ENCODE measurements at places on chromosomes 6 and 20.

DNA sequence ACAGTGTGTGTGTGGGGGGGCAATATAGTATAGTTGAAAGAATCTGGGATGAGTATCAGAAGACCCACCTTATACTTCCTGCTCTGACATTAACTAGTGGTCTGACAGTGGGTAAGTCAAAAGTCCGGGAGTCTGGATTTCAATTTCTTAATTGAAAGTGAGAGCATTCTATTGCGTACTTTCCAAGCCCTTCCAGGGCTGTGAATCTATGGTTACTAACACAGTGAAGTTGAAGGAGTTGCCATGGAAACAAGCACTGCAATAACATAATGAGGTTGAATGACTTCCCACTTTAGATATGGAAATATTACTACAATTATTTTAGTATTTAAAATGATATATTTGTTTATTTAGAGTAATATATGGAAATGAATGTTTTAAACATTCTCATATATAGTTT lies 80.2 kb downstream of the MLIP start:
- no peak for DNase-seq

DNA sequence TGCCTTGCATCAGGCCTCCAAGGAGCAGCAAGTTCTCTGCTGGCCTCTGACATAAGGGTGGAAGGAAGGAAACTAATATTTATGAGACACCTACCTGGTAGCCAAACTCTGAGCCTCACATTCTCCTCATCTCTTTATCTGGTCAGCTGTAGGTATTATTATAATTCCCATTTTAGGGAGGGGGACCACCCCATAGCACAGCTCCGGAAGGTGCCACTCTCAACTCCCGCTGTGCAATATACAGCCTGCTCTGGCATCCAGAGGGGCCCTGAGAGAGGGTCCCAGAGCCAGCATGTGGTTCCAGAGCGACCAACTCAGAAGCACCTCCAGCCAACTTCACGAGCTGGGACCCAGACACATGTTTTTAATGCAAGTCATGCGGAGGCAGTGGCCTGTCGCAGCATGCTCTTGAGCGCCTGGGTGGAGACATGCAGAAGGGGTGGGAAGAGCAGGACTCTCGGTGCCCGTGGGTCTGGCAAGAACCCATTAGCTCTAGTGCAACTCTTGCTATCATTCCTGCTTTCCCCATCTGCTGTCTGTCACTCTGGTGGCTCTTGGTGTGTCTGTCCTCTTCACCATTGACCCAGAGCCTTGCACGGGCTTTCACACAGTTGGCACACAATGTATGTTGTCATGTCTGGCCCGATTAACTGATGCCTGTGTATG lies 15.0 kb upstream of the MYMX start:
- no peak for DNase-seq

DNA sequence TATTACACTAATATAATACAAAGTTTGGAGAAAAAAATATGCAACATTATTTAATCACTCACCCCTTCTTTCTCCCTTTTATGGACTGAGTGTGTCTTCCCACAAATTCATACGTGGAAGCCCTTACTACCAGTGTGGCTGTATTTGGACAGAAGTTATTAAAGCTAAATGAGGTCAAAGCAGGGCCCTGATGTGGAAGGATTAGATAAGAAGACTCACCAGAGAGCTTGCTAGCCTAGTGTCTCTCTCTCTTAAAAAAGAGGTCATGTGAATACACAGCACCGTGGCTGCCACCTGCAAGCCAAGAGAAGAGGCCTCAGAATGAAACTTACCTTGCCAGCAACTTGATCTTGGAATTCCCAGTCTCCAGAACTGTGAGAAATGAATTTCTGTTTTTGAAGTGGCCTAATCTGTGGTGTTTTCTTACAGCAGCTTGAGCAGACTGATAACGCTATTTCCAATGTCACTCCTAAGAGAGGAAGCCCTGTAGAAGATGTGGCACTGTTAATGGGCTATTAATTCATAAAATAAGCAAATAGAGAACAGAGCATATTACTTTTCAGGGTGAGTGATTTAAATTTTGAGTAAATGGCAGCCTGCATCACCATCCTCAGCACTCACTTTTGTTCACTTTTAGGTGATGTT lies 233.4 kb downstream of the TBC1D7 start:
- no peak for DNase-seq

DNA sequence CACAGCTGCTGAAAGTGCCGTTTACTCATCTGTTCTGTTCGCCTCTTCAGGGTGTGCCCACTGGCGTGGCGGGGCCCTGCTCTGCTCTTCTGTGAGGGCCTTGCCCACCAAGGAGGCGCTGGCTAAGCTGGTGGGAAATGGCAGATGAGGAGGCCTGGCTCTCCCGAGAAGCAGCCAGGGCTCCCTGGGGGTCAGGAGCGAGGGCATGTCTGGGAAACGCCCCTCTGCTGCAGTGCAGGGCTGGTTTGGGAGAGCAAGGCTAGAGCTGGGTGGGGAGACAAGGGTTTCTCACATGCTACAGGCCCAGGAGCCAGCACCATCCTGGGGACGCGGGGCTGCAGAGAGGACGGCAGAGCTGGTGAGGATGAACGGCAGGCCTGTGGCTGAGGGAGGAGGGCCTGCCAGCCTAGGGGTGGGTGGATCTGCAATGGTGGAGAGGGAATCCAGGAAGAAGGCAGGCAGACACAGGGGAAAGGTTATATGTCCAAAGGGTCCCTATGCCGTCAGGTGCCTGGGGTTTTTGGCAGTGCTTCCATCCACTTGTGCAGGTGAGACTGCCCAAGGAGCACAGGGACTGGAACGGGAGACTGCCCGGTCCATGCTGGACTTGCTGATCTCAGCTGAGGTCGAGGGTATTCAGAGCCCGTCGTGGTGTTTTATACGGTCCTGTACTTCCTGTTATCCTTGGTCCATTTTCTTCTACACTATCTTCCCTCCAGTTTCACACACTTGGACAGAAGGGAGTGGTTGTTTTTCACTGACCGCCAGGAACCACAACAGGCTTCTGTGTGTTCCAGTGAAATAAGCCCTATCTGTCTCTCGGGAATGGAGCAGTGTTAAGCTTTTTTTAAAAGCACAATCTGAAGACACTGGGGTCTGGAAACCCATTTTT lies 119.2 kb downstream of the SYCP2 start:
- DNase-seq, result no peak

DNA sequence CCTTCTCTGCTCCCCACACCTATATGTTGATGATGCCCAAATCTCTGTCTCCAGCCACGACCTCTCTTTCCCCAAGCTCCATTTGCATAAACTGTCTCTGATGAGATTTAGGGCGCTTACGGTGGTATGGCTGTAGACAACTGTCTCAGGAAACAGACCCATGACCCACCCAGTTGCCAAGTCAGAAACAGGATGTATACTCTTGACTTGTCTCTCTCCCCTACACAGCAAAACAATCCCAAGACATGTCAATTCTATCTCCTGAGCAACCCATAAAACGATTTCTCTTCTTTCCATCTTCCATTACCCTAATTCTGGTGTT lies 13.9 kb downstream of the GNL1 start:
- no peak for DNase-seq

- no peak for DNase-seq
Measured at GRCh38 chr6:103081876-103082630, 1688.5 kb downstream of the GRIK2 start.

- DNase-seq, result peak; percentile 78
Measured at GRCh38 chr6:137112067-137112355, 61.4 kb downstream of the IL22RA2 start.

GRCh38 chr6:12528136-12528535 lies 188.4 kb upstream of the PHACTR1 start:
- DNase-seq, result no peak

- DNase-seq, result no peak
Measured at GRCh38 chr6:34391786-34392496, 528 bp downstream of the NUDT3 start.

DNA sequence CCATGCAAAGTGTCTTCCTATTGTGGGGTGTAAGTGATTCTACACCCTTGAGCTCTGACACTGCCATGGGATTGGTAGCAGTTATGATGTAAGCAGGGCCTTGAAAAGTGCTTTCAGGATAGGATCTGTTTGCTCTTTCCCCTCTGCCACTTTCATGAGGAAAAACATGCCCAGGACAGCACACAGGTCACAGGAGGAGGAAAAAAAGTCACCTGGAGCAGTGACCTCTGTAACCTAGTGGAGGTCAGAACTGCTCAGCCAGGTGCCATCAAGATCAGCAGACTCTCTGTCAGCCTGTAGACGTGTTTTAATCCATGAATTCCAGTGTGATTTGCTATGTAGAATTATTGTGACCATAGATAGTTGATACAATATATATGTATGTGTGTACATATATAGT lies 92.7 kb upstream of the BMP2 start:
- DNase-seq, result no peak

DNA sequence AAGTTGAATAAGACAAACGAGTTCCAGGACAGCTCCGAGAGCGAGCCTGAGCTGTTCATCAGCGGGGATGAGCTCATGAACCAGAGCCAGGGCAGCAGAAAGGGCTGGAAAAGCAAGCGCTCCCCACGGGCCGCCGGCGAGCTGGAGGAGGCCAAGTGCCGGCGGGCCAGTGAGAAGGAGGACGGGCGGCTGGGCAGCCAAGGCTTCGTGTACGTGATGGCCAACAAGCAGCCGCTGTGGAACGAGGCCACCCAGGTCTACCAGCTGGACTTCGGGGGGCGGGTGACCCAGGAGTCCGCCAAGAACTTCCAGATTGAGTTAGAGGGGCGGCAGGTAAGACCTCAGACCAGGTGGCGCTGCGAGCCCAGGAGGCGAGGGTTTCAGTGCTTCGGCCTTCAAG lies 56.0 kb upstream of the TMEM181 start:
- no peak for DNase-seq

DNA sequence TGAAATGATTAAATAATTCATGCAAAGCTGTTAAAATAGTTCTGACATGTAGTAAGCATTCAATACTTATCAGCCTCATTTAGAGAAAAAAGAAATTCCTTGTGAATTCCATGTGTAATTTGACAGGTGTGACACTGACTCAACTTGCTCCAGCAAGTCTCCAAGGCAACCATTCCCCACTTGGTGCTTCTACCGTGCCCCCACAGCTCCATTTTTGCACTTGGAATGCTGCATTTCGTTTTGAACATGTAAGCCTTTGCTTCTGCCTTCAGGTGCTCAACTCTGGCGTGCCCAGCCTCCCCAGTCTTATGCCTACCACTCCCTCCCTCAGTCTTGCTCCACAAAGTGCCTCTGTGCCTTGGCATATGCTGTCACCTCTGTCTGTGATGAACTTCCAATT lies 760.6 kb upstream of the CHD6 start:
- DNase-seq, result no peak

DNA sequence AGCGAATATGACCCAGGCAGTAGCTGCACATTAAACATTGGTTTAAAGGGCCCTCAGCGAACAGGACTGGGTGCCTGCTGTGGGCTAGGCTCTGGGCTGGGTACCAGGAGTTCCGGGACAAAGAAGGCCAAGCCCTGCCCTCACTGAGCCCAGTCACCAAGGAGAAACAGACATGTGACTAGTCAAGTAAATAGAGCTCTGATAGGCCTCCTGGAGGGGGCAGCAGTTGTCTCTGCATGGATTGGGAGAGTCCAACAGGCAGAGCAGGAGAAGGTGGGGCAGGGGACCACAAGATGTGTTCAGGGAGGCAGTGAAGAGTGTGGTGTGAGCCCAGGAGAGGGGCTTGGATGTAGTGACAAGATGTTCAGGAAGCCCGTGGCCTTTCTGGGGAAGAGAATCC lies 3.1 kb downstream of the HM13 start:
- no peak for DNase-seq

DNA sequence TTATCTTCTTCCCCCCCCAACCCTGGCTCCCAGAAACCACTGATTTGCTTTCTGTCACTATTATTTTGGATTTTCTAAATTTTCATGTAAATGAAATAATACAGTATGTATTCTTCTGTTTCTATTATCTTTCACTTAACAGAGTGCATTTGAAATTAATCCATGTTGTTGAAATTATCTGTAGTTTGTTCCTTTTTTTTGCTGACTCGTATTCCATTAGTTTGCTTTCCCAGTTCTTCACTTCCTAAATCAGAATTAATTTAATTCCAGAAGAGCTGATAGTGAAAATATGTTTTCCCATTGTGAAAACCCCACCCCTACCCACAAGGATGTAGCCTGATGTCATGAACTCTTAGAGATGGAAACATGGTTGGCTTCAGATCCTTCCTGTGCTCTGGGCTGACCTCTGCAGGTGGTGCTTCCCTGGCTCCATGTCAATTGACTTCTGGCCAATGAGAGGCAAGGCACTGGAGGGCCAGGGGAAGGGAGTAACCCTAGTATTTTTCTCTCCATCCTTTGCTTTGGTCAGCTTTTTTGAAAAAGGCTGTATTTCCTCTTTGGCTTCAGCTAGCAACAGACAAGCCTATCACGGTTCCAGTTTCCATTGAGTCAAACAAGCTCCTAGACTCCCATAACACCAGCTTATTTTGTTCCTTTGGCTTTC lies 244.4 kb upstream of the HSF2 start:
- no peak for DNase-seq

DNA sequence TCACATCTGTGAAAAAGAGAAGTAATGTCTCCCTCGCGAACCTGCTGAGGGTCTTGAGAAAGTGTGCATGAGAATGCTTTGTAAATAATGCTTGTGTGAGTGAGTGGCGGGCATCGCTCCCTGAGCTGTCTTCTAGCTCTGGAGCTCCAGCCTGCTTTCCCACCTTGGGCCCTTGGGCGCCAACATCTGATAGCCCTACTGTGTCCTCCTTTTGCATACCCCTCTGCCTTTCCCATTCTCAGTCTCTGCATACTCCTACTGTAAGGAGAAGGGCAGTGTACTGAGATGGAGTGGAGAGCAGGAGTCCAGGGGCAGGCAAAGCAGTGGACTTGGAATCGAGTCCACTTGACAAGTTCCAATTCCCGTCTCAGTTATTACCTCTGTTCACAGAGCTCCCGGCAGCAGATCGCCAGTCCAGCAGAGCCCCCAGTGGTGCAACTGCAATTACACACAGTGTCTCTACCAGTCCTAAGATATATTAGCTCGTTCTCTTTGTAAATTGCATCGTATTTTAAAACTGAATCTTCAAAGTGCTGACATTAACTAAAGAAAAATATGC lies 847 bp upstream of the NCR2 start:
- no peak for DNase-seq

- DNase-seq, result no peak
Measured at GRCh38 chr6:43014434-43014909, 423 bp downstream of the KLHDC3 start.

- DNase-seq, result no peak
Measured at GRCh38 chr6:121856296-121856695, 420.9 kb downstream of the GJA1 start.
